CD4-positive, alpha-beta T cell treated with Interleukin-6 for 4 hours (primary cell): ENCODE measurements at places on chromosomes 4 and X.

DNA sequence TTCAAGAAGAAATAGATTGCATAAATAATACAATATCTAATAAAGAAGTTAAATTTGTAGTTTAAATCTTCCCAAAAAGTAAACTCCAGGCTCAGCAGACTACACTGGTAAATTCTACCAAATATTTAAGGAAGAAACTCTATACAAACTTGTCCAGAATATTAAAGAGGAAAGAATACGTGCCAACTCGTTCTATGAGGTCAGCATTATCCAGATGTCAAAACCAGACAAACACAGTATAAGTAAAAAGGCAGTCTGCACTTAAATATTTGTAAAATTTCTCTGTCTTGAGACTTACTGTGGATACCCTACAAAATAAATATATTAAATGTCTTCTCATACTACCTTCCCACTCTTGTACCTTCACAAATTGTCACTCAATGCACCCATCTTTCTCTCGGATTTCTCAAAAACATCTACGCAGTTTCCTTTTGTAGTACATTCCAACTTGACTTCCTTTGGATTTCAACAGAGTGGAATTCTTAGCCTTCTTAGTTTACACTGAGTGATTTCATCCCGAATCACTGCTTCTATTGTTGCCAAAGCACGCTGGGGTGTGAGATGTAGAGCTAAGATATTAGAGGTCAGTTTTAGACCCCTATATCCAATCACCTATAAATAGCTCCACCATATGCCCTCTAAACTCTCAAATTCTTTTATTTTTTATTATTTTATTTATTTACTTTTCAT lies 71.6 kb upstream of the MAB21L2 start:
- DNase-seq: no peak

GRCh38 chrX:150041208-150041607 lies 102.9 kb upstream of the EOLA2 start:
- no peak for DNase-seq

GRCh38 chrX:118536687-118537461 lies 41.3 kb downstream of the DOCK11 start:
- peak; percentile 60 for DNase-seq

- DNase-seq: no peak
These were observed at the start of gene GALNTL6 for GRCh38 chr4:171812665-171813525. Gene GALNTL6, plus strand, starts transcription at chr4:171813404.

- no peak for DNase-seq
These were observed 131.2 kb downstream of the HTR2C start for GRCh38 chrX:114715096-114715495.

DNA sequence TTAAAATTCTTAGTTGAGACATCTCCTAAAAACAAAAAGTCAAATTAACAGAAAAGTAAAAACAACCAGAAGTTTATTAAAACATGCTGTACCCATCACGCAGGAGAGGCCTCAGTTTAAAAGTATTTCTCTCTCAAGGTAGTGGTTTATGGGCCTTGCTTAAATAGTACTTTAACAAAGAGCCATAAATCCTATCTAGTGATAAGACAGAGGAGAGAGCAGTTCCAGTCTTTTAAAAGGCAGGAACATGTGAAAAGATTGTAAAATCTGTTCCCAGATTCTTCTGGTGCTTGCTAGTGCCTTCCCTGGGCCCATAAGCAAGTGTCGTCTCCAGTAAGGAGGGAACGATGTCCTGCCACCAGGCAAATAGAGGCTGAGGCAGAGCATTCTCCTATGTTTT lies 476.3 kb upstream of the ADGRL3 start:
- DNase-seq: no peak
